ENCODE measurements at places on chromosomes 6 and 20.
A peak's percentile ranks its signal among the peaks of the same experiment; 100 is the strongest.

GRCh38 chr20:10674684-10675449 lies 1.1 kb upstream of the JAG1 start:
- DNase-seq: no peak

- no peak for DNase-seq
Measured at GRCh38 chr20:59948828-59949720, 8.9 kb downstream of the FAM217B start.

DNA sequence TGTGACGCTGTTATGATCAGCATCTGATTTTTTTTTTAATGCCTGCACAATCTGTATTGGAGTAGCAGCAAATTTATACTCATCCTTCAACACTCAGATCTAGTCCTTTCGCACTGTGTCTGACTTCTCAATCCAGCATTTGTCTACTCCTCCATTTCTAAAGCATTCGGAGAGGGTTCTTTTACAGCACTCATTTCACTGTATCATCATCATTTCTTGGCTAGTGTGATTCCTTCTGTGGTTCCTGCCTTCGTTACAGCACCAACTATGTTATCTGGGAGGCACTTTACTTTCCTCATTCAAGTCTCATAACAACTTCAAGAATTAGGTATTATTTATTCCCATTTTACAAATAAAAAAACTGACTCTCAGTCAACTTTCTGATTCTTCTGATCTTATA lies 18.0 kb downstream of the NUDT3 start:
- no peak for DNase-seq

DNA sequence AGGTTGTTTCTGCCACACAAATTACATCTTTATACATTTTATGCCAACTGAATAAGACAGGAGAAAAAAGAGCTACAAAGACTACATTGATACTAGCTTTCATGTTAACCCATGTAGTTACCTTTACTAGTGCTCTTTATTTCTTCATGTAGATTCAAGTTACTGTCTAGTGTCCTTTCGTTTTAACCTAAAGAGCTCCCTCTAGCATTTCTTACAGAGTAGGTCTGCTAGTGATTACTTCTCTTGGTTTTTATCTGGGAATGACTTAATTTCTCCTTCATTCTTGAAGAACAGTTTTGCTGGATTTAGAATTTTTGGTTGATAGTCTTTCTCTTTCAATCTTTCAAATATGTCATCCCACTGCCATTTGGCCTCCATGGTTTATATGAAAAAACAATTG lies 21.2 kb upstream of the NOP56 start:
- no peak for DNase-seq

- DNase-seq: peak; percentile 6
Measured at GRCh38 chr6:129621252-129621651, 88.7 kb downstream of the ARHGAP18 start.

- DNase-seq: no peak
Measured at GRCh38 chr6:14711704-14712379, 534.0 kb upstream of the JARID2 start.

DNA sequence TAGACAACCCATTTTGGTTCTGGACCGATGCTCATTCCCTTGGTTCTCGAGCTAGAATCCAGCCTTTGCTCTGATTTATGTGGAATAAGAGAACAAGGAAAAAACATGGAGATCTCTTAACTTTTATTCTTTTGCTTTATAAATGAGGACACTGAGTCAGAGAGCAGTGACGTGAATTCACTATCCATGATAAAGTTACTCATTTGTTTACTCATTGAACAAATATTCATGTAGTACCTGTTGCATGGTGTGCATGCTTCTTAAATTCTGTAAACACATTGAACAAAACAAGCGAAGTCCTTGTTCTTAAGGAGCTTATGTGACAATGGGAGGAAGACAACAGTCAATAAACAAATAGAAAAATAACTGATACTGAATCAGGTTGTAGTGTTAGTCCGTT lies 56.9 kb downstream of the BMP2 start:
- no peak for DNase-seq

GRCh38 chr20:53926428-53927028 lies 143.9 kb downstream of the BCAS1 start:
- no peak for DNase-seq

DNA sequence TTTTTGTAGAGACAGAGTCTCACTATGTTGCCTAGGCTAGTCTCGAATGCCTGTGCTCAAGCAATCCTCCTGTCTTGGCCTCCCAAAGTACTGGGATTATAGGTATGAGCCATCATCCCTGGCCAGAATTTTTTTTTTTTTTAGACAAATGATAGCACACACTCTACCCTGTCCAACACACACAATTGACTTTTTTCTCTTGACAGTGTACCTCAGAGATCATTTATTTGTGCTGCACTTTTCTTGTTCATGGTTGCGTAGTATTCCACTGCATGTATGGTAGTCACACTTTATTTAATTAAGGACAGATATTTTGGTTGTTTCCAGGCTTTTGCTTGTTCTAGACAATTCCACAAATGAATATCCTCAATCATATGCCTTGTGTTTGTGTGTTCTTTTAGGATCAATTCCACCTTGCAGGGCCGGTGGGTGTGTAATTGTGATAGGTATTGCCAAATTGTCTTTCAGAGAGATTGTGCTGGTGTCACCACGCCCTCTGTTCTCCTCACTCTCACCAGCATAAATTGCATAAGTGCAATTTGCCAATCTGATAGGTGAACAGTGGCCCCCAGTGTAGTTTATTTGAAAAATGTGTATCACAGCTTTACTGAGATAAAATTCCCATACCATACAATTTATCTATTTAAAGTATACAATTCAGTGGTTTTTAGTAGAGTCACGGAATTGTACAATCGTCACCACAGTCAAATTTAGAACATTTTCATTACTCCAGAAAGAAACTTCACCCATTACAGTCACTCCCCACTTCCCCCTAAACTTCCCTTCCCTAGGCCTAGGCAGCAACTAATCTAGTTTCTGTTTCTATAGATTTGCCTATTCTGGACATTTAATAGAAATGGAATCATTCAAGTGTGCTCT lies 20.1 kb downstream of the SRC start:
- no peak for DNase-seq

DNA sequence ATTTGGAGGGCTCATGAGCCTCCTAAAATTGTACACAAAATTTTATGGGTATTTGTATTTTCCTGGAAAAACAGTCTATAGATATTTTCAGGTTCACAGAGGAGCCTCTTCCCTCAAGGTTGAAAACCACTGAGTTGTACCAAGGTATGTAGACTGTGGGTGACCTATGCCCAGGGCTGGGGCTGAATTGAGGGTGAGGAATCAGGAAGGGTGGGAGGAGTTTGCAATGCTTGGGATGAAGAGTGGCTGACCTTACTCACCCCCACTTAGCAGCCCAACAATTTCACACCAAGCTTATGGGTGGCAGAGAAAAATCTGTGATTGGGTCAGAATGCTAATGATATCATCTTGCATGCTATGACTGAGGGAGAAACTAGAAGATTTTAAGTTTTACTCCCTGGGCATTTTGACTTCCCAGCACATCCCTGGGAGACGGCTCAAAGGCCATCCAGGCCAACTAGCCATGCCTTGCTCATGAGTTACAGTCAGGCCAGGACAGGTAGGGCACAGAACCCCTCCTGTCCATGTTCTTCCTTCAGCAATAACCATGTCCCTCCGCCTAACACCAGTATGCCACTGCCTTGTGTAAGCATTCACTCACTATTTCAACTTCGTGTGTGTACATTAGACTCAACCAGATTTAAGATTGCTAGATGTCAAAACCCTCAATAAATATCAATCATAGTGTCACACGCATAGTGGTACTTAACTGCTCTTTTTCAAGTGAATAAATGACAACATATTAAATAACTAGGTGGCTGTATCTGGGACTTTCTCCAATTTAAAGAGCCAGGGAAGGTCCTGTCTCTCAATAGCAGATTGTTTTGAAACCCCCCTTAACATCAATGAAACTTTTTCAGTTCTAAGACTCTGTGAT lies 16.6 kb downstream of the ADTRP start:
- DNase-seq: no peak

DNA sequence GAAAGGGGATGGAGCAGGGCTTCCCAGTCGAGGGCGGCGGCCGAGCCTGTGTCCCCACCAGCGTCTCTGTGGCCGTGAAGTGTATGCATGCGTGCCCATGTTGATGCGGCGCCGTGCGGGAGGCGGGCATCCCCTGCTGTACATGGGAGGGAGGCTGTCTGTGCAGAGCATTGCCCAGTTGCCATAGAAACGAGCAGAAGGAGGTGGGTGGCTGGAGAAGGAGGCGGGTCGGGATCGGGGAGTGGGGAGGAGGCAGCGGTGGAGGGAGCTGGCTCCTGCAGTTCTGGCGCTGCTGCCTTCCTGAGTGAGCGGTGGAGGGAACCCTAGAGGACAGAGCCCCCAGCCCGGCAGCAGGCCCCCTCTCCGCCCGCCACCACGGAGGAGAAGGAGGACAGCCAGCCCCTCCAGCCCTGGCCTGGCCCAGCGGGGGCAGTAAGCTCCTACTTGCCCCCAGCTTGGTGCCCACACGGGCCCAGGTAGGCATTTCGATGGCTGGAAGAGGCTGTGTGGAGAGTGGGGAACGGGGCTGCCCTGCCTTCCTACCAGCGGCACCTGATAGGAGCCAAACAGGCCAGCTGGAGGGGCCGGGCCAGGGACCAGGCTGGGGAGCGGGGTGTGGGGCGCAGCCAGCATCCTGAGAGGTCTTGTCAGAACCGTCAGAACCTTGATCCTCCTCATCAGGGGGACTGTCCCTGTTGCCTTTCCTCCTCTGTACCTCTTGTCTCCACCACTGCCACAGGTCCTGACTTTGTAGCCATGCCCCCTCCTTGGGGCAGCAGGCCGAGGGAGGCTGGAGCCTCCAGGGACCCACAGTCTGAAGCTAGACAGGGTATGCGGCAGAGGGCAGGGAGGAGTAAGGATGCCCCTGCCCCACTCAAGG lies 41.3 kb downstream of the SPDEF start:
- no peak for DNase-seq

- no peak for DNase-seq
Measured at GRCh38 chr6:13217206-13217905, 111.0 kb downstream of the TBC1D7 start.

DNA sequence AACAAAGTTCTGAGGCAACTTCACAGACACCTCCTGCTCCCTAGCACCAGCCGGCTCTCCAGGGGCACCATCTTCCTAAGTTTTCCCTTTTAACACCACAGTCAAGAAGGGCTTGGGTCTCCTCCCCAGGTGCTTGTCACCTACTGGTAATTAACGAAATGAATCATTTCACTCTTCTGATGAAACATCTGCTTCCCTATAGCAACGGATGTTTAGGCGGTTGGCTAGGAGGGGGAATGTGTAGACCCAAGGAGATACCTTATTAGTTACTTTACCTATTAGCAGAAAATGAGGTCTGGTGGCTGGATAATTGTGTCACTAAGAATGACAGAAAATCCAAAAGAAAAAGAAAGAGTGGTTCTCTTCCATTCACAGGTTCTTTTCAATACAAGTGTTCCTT lies 46.3 kb upstream of the FABP7 start:
- no peak for DNase-seq

DNA sequence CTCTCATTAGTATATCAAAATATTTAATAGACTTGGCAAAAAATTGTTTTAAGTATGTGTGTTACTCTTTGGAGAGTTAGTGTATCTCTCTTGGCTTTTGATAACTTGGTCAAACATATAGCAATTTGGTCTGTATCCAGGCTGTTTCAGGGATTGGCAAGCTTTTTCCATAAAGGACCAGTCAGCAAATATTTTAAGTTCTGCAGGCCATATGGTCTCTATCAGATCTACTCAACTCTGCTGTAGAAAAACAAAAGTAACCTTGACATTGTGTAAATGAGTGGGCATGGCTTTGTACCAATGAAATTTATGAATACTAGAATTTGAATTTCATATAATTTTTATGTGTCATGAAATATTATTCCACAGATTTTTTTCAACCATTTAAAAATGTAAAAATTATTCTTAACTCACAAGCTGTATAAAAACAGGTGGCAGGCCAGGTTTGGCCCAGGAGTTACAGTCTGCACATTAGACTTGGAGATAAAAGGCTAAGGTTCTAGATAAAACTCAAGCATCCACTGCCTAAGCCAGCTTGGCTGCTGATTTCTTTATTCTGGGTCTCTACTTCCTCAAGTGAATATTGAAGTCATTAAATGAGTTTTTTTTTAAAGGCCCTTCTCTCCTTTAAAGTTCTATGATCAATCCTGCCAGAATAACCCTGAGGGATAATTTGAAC lies 13.7 kb downstream of the GSTA4 start:
- DNase-seq: no peak

- no peak for DNase-seq
Measured at GRCh38 chr20:54550776-54551396, 75.5 kb downstream of the DOK5 start.

- no peak for DNase-seq
Measured at GRCh38 chr6:5096482-5096881, 11.3 kb downstream of the PPP1R3G start.

DNA sequence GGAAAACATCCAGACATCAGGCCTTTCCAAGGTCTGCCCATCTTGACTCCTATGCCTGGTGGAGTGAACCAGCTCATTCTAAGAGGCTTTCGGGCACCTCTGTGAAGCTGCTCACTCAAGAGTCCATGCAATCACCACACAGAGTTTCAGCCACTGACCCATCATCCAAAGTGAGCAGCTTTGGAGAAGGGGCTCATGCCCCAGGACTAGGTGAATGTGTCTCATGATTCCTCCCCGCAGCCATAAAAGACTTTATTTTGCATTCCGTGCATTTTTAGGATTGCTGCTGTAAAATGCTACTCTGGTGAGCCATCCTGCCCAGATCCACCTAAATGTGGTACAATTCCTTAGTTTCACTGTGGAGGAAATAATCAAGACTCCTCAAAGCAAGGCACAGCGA lies 44.5 kb upstream of the EZR start:
- DNase-seq: no peak

GRCh38 chr6:145247692-145248419 lies 487.5 kb downstream of the EPM2A start:
- DNase-seq: no peak

GRCh38 chr6:151092591-151092990 lies 147.2 kb upstream of the AKAP12 start:
- no peak for DNase-seq

DNA sequence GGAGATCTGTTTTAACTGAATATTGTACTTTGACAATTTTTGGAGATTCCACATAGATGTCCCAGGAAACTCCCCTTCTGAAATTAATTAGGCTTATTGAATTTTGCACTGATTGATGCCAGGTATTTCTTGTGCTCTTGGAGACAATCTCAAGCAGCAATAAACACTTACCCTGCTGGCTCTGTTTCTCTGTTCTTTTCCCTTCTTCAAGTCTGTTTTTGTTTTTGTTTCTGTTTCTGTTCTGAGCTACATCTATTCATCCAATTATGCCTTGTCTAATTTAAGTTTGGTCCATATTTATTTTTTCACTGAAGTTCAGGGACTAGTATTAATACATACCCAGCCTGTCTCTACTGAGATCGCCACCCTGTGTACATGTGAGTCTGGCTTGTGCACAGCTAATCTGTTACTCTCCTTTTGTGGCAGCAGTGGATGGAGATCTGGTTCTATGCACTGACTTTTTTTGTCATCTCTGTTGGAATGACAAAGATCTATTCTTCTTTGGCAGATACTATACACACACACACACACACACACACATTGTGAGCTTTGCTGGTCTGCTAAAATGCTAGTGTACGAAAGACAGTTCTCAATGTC lies 51.9 kb downstream of the IL22RA2 start:
- DNase-seq: no peak
